Activated gamma-delta T cell treated with anti-CD3 and anti-CD28 coated beads, Interleukin-2, amount 50 U/mL, for 16 hours (primary cell): ENCODE measurements at places on chromosomes 6 and 20.
A peak's percentile ranks its signal among the peaks of the same experiment; 100 is the strongest.

DNA sequence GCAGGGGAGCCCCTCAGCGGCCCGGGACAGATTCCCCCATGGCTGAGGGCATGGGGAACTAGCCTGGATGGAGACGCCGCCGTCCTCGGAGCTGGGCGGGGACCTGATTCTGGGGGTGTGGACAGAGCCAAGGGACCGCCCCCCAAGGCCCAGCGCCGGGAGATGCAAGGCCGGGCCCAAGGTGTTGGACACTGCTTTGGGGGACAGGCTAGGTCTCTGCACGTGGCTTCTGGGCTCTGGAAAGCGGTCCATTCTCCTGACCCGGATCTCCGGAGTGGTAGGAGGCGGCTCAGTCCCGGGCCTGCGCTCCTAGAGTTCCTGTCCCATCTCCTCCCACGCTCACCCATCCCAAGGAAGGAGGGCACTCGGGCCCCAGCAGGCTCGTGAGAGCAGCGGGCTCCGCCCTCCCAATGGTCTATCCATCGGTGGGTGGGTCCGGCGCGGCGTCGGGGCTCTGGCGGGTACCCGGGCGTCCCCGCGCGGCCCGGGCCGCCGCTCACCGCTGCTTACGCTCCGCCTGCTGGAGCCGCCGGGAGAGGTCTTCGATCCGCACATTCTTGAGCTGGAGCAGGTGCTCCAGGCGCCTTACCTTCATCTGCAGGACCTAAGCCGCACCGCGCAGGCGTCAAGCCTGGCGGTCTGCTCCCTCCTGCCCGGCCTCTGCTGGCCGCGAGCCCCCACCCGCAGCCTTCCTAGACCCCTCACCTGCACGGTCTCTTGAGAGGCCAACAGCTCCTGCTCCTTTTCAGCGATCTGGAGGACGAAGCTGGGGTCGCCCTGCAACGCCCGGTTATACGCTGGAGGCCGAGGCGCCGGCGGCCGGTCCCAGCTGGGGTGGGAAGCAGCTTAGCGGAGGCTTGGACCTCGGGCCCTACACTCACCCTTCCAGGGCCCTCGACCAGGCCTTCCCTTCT, 3.3 kb downstream of the SPEF1 start:
- DNase-seq, result no peak

GRCh38 chr20:63525971-63526370, 5.4 kb downstream of the PPDPF start:
- no peak for DNase-seq

GRCh38 chr20:62048346-62048761, 17.3 kb downstream of the TAF4 start:
- no peak for DNase-seq

DNA sequence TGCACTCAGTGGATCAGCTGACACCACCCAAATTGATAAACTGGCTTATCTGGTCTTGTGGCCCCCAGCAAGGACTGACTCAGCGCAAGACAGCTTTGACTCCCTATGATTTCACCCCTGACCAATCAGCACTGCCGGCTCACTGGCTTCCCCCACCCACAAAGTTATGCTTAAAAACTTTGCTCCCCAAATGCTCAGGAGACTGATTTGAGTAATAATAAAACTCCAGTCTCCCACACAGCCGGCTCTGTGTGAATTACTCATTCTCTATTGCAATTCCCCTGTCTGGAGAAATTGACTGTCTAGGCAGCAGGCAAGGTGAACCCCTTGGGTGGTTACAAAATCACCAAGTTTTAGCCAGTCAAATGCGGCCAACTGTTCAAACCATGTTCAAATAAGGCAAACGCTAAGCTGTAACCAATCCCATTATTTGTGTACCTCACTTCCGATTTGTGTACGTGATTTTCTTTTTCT, 32.5 kb downstream of the SLC22A2 start:
- DNase-seq, result no peak

- DNase-seq, result no peak
Observed at GRCh38 chr6:7938562-7939183, 28.1 kb upstream of the TXNDC5 start.

DNA sequence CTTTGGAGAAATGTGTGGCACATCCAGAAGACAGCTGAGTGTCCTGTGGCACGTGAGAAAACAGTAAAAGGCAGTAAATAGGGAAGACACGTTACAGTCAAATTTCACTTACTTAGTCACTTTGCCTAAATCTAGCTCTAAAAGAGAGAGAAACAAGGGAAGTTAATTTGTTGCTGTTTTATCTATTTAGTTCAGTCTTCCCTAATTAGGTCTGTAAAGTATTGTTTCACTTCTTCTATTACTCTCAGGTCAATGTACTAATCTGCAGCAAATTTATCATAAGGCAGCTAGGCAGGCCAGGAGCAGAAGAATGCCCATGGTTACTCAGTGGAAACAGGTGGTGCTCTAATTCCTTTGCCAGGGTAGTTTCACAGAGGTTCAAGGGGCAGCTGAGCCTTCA, 124.3 kb upstream of the CNR1 start:
- no peak for DNase-seq

GRCh38 chr20:53698371-53698978, 104.8 kb upstream of the ZNF217 start:
- no peak for DNase-seq

DNA sequence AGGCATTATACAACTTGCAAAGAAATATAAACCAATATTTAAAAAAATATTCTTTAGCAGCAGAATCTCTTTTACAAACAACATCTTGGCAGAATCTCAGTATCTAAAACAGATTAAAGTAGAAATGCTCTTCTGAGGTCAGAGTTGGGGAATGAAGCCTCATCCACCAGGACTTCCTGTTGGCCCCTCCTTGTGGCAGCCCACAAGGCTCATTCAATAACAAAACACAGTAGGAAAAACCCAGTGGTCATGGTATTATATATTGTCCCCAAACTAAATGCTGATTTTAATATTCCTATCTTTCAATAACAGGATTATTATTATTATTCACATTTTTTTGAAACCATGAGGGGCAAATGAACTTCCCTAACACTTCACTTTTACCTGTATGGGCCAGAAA, 368.6 kb downstream of the BTBD9 start:
- no peak for DNase-seq

- no peak for DNase-seq
Observed at GRCh38 chr6:116949964-116950363, 72.9 kb downstream of the RFX6 start.

DNA sequence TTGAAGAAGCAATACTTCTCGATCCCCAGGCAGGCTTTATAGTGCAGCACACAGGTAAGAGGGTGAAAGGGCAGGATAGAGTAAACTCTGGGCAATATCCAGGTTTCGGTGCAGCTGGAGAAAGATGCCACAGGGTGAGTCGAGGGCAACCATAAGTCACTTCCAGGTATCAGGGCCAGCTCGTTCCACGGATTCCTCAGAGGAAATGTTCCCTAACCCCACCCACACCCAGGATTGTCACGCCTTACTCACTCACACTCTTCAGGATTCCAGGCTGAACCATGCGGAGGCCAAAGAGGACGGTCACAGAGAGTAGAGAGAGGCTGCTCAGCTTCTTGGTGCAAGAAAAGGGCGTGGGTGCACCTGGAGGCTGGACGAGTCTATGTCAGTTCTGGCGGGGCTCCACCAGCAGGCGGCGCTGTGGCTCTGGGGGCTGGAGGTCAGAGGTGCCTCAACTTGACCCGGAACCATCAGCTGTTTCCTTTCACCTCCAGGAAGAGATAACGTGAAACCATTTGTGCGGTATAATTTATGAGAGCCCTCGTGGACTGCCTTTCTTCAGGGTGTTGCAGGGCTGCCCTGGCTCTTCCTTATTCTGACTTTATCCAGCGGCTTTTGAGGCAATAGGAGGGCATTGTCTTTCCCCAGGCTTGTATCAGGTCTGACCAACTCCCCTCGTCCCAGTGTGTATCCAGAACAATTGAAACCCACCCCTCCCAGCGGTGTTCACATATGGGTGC, 14.5 kb upstream of the WFDC12 start:
- no peak for DNase-seq

- DNase-seq, result no peak
Observed at GRCh38 chr20:3334156-3334943, 73.1 kb downstream of the DNAAF9 start.

- no peak for DNase-seq
Observed at GRCh38 chr6:50820869-50821264, 2.2 kb downstream of the TFAP2B start.

DNA sequence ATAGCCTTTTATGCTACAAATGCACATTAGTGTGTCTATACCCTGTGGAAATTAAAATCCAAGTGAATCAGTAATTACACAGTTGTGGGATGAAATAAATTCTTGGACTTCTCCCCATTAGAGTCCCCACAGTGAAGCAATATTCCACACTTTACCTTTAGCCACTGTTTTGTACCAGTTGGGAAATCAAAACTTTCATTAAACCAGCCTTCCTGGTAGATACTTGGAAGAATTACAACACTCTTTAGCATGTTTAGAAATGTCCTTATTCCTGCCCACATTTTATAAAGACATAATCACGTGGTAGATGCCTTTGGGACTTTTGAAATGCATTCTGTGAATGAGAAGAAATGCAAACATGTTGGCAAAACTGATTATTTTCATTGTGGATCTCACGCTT, 49.0 kb upstream of the ANKEF1 start:
- no peak for DNase-seq

DNA sequence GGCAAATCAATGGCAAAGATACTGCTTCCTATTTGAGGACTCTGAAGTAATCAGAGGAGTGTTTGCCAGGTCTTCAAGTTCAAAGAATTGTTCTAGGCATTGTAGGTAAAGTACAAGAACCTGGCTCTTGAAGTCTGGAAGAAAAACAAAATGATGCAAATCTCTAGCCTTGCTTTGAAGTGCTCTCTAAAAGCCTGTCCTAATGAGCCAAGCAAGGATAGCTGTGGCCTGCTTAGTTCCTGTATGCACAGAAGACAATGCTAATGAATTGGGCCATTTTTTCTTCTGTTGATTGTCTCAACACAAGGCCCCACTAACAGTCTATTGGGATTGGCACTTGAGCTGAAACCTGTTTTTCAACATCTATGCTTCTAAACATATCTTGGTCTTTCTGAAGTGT, 165.0 kb upstream of the POU3F2 start:
- DNase-seq, result no peak

DNA sequence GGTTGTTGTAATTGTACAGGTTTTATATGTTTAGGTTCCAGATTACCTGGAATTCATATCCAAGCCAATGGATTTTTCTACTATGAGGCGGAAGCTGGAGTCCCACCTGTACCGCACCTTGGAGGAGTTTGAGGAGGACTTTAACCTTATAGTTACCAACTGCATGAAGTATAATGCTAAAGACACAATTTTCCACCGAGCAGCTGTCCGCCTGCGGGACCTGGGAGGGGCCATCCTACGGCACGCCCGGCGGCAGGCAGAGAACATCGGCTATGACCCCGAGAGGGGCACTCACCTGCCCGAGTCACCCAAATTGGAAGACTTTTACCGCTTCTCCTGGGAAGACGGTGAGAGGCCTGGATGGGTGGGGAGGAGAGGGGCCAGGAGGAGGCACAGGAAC, 13.6 kb downstream of the BRPF3 start:
- no peak for DNase-seq

DNA sequence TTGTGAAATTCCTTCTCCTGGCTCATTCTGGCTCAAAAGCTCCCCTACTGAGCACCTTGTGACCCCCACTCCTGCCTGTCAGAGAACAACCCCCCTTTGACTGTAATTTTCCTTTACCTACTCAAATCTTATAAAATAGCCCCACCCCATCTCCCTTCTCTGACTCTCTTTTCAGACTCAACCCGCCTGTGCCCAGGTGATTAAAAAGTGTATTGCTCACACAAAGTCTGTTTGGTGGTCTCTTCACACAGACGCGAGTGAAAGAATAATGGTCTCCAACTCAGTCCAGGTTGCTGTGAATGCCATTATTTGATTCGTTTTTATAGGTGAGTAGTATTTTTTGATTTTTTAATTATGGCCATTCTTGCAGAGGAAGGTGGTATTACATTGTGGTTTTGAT, 414.1 kb upstream of the FKBP1C start:
- no peak for DNase-seq

- DNase-seq, result no peak
Observed at GRCh38 chr6:130908958-130909357, 81.8 kb downstream of the SMLR1 start.

- DNase-seq, result no peak
Observed at GRCh38 chr20:6058684-6059295, 4.9 kb upstream of the LRRN4 start.

DNA sequence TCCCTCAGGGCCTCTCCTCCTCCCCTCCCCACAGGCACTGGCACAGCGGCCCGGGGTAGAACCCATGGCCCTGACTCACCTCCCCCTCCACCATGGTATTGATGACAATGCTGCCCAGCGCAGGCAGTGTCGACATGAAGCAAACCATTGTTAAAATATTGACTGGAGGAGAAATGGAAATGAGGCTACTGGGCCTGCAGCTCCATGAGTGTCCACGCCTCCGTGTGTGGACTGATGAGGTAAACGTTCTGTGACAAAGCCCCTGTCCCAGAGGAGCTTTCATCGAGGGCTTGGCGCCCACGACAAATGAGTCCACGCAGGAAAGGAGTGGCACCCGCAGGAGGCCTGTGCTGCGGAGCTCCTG, 402.7 kb downstream of the TAF4 start:
- DNase-seq, result no peak

DNA sequence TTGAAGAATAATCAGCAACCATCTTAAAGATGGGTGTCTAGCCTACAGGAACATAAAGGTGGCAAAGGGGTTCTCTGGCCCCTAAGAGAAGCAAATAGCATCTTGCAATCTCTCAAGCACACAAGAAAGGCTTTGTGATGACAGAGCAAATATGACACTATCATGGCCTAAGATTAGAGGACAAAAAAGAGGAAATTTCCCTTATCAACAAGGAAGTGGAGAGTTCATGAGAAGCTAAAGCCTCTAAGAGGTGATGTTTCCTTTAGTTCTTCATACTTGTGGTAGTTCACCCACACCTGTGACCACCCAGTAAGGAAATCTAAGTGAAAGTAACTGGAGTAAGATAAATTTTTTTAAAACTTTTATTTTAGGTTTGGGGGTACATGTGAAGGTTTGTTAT, 88.4 kb downstream of the OLIG3 start:
- DNase-seq, result no peak

- DNase-seq, result no peak
Observed at GRCh38 chr6:31750411-31751022, 10.7 kb downstream of the MSH5 start.

DNA sequence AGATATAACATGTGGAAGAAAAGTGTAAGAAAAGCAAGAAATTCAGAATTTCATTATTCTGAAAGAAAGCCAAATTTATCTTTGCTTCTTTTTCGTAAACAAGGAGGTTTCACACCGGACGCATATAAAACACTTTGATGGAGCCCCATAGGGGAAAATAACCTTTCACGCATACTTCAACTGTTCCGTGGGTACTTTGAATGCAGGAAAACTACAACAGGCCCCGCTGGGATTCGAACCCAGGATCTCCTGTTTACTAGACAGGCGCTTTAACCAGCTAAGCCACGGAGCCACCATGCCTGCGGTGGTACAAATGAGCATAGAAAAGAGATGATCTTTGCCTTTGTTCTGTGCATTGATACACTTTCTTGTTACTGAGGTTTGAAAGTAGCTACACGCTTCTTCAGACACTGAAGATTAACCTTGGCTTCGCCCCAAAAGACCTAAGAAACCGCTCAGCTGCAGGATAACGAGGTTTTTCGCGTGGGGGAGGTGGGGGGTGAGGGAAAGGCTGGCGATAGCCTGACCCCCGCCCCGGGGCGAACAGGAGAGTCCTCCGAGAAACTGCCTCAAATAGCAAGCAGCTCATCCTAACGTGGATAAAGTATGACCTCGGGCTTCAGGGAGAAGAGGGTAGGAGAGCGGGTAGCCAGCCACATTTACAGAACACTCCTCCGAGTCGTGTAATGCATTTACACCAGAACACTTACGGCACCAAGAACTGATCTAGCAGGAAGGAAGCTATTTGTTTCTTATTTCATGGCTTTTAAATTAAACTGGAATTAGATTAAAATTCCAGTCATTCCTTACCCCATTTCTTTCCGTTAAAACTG, 5.3 kb upstream of the HMGN4 start:
- peak; percentile 89 for DNase-seq

GRCh38 chr6:143150281-143150680, 89.6 kb downstream of the AIG1 start:
- no peak for DNase-seq
